ENCODE measurements at places on chromosomes 4 and X.

DNA sequence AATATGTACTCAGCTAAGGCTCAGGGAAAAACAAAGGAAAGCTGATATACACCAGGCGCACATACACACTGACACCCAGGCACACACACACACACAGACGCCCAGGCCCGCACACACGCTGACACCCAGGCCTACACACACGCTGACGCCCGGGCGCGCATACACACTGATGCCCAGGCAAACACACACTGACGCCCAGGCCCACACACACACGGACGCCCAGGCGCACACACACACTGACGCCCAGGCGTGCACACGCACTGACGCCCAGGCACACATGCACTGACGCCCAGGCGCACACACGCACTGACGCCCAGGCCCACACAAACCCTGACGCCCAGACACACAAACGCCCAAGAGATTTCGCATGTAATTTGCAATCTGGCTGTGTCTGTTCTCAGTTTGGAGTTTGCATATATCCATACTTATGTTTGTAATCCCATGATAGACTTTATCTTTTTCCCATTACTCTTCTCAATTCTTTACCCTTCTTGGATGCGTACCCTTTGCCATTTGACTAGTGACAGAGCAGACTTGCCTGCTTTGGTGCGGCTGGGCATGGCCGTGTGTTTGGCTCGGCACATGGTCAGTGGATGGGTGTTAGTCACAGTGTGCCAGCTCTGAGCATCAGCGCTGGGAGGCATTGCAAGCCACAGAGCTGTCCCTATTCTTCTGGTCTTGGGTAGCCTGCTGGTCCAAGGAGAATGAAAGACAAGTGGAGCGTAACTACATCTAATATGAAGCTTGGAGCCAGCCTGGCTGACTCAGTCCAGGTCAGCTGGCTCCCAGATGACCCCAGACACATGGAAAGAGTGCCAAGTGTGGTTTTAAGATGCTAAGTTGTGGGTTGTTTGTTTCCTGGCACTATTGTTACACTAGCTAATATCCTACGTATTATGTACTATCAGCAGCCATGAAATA, 632.4 kb upstream of the ZFP42 start:
- DNase-seq, result no peak

- no peak for DNase-seq
Observed at GRCh38 chrX:12614266-12614665, 176.9 kb upstream of the PRPS2 start.

- no peak for DNase-seq
Observed at GRCh38 chr4:181166742-181167399, 1076.3 kb upstream of the TENM3 start.

- DNase-seq, result no peak
Observed at GRCh38 chr4:20181926-20182325, 69.8 kb upstream of the SLIT2 start.

All from lower lobe of right lung (tissue), 2 donors.